ENCODE measurements at places on chromosomes 13 and 19.

- peak; percentile 38 for DNase-seq
These were observed 1.1 kb downstream of the COMP start for GRCh38 chr19:18789883-18790565.

GRCh38 chr13:99331881-99332293 lies 24.7 kb upstream of the GPR183 start:
- peak; percentile 51 for DNase-seq

DNA sequence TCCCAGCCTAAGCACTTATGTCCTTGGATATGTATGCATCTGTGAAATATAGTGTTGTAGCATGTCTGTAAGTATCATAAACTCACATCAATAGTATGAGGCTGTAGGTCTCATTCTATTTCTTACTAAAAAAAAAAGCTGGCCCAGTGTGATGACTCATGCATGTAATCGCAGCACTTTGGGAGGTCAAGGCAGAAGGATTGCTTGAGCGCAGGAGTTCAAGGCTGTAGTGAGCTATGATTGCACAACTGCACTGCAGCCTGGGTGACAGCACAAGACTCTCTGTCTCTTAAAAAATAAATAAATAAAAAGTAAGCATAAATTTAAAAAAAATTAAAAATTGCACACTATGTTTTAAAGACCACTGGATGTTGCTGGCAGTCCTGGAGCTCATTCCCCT lies 79.1 kb upstream of the SPATA13 start:
- DNase-seq = no peak

DNA sequence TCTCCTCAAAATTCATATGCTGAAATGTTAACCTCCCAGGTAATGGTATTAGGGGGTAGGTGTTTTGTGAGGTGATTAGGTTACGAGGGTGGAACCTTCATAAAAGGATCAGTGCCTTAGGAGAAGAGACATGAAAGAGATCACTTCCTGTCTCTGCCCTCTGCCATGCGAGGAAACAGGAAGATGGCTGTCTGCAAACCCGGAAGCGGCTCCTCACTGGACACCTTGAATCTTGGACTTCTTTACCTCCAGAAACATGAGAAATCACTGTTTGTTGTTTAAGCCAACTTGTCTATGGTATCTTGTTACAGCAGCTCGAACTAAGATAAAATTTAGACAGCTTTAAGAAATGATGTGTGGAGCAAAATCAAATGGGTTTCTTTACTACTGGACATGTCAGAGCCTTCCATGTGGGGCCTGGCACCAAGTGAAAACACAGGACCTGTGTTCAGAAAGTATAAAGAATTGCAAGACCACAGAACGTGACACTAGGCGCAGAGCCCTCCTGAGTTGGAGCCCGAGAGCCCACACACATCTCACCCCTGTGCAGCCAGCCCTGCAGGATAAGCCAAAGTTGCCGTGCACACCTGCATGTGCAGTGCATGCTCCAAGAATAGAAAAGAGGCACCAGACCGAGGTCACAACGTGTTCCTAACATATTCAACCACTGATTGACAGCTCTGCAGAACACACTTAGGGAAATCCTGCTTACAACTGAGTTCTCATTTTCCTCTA lies 112.5 kb upstream of the UQCRFS1 start:
- DNase-seq = no peak

GRCh38 chr13:53012707-53013106 lies 15.9 kb upstream of the OLFM4 start:
- DNase-seq = no peak

DNA sequence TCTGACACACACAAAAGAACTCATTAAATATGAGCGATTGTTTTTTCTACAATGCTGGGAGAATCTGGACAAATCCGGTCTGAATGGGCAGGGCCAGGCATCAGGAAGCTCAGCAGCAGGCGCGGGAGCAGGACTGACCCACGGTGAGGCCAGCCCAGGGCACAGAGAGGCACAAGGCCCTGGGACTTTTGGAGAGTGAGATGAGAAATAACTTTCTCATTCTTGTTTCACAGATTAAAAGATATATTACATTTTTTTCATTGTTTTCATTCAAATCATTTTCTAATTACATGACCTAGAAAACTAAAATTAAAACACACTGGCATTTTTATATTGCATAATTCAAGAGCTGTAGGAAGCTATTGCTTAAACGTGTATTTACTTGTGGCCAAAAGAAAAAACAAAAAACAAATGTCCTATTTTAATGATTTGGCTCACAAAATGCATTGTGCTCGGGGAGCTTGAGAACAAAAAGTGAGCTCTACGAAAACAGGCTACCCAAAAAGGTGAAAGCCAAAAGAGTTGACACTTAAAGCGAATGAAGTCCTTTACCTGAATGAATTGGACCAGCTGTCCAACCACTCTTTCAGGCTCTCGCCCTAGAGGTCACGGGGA lies 133.1 kb downstream of the TNFRSF19 start:
- no peak for DNase-seq

- no peak for DNase-seq
These were observed 225.6 kb downstream of the RAP2A start for GRCh38 chr13:97659602-97660001.

GRCh38 chr13:46655377-46656180 lies 102.6 kb downstream of the LRCH1 start:
- DNase-seq = no peak

- DNase-seq = no peak
These were observed 1.4 kb upstream of the OR7G3 start for GRCh38 chr19:9128171-9128570.

DNA sequence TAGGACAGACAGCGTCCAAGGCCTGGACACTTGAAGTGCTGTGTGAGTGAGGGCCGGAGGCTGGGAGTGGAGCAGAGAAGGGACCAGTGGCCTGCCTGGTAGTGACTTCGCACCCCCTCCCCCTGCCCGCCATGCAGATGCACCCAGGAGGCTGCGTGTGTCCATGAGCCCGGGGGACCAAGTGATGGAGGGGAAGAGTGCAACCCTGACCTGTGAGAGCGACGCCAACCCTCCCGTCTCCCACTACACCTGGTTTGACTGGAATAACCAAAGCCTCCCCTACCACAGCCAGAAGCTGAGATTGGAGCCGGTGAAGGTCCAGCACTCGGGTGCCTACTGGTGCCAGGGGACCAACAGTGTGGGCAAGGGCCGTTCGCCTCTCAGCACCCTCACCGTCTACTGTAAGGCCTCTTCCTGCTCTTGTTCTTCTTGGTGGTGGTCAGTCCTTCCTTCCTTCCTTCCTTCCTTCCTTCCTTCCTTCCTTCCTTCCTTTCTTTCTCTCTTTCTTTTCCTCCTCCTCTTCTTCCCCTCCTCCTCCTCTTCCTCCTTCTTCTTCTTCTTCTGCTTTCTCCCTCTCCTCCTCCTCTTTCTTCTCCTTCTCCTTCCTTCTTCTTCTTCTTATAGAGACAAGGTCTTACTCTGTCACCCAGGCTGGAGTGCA lies 6.0 kb upstream of the FFAR1 start:
- no peak for DNase-seq

DNA sequence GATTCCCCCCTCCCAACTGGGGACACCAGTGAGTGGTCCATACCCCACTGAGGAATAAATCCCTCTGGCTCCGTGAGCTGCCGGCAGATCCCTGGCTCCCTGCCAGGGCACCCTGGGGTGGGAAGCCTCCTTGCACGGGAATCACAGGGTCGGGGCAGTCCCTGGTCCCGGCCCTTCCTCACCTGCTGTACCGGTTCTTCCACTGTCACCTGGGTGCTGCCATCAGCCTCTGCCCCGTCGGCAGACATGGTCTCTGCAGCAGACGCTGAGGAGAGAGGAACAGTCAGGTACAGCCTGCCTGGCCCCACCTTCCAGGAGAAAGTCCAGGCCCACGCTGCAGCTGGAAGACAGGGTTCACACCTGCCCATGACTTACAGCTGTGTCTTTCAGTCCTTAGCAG lies 6.3 kb downstream of the PLIN3 start:
- no peak for DNase-seq

- no peak for DNase-seq
These were observed 96.1 kb upstream of the UQCRFS1 start for GRCh38 chr19:29308977-29309590.

DNA sequence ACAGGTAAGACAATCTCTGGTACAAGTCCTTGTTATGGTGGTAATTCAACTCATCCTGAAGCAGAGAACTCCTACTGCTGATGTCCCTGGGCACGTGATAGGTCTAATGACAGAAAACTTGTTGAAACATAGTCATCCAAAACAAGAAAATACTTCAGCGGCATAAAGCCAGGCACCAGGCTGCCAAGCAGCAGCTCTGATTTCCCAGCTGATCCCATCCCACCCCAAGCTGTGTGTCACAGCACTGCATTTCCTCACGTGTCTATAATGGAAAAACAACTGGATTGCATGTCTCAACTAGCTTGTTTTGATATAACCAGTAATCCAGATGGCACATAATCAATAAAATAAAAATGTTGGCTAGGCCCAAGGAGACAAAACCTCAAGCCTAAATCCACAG lies 64.8 kb downstream of the MIPEP start:
- DNase-seq = no peak

DNA sequence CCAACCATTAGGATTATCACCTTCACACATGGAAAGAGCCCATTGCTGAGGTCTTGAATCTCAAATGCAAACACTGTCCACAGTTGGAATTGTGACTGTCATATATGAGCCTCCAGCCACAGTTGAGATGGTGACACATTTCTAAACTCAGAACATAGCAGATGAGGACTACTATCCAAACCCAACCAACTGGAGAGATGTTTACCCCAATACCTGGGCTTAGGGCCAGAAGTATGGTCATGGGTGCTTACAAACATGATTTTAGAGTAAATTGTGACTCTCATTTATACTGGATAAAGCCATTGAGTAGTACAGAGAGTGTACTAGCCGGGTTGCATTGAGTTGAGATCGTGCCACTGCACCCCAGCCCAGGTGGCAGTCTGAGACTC lies 14.0 kb upstream of the ZNF681 start:
- no peak for DNase-seq

GRCh38 chr19:3124630-3125029 lies 11.2 kb upstream of the GNA15 start:
- DNase-seq = no peak

DNA sequence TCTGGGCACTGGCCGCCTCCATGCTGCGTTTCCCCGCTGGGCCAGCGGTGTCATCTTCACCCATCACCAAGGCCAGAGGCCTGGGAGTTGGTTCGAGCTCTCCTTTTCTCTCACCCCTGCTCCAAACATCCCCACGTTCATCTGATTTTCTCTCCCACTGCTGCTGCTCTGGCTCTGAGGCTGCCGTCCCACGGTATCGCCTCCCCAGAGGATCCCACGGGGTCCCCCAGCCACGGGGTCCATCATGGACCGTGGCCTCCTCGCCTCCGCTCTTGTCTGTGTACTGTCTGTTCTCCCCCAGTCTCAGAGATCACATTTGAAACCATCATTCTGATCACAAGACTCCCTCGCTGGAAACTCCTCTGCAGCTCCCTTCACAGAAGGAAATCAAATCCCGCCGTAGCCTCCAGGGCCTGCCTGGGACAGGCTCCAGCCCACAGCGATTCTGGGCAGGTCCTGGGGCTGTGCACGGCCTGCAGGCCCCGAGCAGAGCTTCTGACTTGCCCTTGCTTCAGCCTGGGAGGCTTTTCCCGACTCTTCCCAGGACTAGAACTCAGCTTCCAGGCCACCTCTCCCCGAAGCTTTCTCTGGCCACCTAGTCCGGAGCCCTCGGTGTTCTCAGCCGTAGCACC lies 64.2 kb downstream of the SOX1 start:
- DNase-seq = no peak

GRCh38 chr19:16266586-16266942 lies 58.1 kb upstream of the KLF2 start:
- DNase-seq = peak; percentile 65

DNA sequence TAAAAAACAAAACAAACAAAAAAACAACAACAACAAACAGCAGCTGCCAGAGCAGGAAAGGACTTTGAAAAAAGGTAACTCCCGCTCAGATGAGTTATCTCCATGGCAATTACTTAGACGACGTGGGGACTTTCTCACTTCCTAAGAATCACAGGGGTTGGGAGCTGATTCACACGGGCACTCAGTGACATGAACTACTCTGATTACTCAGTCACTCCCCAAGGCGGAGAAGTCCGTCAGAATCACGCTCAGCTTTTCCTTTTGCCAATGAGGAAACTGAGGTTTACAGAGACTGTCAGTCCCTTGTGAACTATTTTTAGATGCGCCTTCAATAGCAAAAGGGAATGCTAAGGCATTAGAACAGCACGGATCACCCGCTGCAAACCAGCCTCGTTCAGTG lies 32.3 kb upstream of the MATK start:
- DNase-seq = peak; percentile 62

GRCh38 chr13:110305949-110306339 lies 1.0 kb downstream of the COL4A1 start:
- no peak for DNase-seq

- DNase-seq = no peak
These were observed 3.8 kb downstream of the ZNF792 start for GRCh38 chr19:34960103-34960805.

- DNase-seq = no peak
These were observed 1541.2 kb downstream of the SLITRK1 start for GRCh38 chr13:82341116-82341515.

GRCh38 chr13:97253581-97254293 lies 31.6 kb downstream of the MBNL2 start:
- no peak for DNase-seq
